ENCODE measurements at places on chromosomes 5 and 9.

DNA sequence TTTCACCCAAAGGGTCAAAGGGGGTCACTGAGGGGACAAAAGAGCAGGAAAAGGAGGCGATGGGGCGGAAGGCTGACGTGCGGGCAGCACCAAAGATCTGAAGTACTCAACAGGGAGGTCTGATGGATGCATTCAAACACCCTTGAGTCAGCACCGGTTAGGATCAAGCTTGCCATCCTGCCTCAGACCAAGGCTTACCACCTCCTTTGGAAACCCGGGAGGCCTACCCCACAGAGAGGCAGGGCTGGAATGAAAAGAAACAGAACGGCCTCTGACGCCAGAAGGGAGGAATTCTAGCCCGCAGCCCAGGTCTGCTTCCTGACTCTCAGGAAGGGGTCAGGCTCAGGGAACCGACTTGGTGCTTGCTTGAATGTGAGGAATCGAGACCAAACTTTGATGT lies 125.6 kb downstream of the PAPPA start:
- no peak for DNase-seq

GRCh38 chr9:115194216-115194615 lies 76.3 kb upstream of the TNC start:
- DNase-seq = no peak

DNA sequence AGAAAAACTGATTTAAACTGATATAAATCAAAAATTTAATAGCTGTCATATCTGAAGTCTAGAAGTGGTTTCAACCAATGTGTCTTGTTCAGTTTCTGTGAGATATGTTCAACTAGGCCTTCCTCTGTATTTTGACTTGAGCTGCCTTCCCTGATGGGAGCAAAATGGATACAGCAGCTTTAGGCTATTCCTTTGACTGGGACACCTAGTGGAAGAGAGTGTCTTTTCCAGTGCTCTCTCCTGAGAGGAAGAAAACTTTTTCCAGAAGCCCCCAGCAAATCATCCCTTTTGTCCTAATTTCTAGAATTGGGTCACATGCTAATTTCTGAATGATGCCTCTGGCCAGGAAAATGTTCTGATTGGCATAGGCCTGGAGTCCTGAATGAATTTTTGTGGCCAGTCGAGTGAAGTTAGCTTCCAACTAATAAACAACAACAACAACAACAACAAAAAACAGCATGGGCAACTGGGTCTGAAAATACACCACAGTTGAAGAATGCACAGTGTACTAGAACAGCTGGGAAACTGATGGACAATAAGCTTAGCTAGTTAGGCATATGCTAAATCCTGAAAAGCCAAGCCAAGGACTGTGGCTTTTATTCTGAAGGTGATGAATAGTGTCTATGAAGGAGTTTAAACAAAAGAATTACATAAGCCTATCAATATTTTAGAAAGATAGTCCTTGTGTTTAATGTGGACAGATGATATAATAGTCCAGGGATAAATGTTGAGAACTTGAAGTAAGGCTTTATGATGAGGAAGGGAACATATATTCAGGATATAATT lies 125.7 kb downstream of the FBN2 start:
- DNase-seq = no peak

- no peak for DNase-seq
Measured at GRCh38 chr9:127138444-127138843, 16.0 kb upstream of the ANGPTL2 start.

Measured in stimulated activated CD4-positive, alpha-beta T cell treated with anti-CD3 and anti-CD28 coated beads, TNF-alpha, amount 100 ng/mL, for 1 hour (primary cell).